Epithelial cell of proximal tubule (primary cell): ENCODE measurements at places on chromosomes 11 and 22.

GRCh38 chr11:76752321-76753143 is 30.6 kb upstream of the TSKU start:
- no peak for DNase-seq

GRCh38 chr11:134034496-134035381 is 34.1 kb upstream of the JAM3 start:
- no peak for DNase-seq

GRCh38 chr22:39928536-39929520 is 27.9 kb downstream of the GRAP2 start:
- no peak for DNase-seq

GRCh38 chr11:113873236-113873626 is 2.1 kb downstream of the USP28 start:
- DNase-seq: no peak

DNA sequence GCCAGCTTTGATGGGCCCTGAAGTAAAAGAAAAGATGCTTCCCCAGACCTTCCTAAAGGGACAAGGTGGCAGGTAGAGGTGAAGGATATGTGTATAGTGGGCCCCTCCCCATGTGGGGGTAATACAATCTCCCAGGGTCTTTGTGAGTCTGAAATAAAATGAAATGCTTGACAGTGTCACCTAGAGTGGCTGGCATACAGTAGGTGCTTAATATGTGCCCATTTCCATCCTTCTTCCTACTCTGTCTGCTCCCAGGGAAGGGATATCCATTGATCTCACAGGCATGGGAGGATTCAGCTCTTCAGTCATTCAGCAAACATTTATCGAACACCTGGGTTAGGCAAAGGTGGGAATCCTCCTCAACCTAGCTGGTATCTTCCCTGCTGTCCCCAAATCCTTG is 6.1 kb upstream of the CREB3L1 start:
- no peak for DNase-seq

DNA sequence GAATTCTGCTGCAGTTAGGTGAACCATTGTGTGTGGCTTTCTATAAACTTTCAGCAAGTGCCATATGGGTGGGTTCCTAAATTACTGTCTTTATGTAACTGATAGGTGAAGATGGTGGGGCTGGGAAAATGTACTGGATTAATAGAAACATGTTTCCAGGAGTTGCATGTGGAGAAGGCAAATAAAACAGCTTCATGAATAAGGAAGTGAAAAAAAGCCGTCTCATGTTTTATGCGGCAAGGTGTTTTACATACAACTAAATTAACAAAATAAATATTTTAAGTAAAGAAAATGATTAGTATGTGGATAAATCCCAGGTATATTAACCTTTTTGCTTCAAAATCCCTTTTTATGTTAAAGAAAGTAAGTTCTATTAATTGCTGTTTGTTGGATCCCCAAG is 67.2 kb downstream of the EXT2 start:
- no peak for DNase-seq

DNA sequence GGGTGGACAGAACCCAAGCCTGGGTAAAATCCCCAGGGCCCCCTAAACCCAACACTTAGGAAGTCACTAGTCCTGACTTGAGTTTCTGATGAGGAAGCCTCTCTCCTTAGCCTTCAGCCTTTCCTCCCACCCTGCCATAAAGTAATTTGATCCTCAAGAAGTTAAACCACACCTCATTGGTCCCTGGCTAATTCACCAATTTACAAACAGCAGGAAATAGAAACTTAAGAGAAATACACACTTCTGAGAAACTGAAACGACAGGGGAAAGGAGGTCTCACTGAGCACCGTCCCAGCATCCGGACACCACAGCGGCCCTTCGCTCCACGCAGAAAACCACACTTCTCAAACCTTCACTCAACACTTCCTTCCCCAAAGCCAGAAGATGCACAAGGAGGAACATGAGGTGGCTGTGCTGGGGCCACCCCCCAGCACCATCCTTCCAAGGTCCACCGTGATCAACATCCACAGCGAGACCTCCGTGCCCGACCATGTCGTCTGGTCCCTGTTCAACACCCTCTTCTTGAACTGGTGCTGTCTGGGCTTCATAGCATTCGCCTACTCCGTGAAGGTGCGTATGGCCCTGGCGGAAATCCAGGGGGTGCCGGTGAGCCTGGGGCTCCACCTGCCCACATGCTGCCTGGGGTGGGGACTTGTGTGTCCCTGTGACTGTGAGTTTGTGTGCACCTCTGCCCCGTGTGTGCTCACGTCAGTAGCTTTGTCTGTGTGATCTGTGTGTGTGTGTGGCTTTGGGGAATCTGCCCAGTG is at the start of gene IFITM1:
Gene IFITM1, plus strand, starts transcription at position 254 of the 767 bp plus-strand sequence. Its CDS starts 131 bp downstream, at position 385.
- no peak for DNase-seq
